ENCODE measurements at places on chromosomes 12 and 14.

DNA sequence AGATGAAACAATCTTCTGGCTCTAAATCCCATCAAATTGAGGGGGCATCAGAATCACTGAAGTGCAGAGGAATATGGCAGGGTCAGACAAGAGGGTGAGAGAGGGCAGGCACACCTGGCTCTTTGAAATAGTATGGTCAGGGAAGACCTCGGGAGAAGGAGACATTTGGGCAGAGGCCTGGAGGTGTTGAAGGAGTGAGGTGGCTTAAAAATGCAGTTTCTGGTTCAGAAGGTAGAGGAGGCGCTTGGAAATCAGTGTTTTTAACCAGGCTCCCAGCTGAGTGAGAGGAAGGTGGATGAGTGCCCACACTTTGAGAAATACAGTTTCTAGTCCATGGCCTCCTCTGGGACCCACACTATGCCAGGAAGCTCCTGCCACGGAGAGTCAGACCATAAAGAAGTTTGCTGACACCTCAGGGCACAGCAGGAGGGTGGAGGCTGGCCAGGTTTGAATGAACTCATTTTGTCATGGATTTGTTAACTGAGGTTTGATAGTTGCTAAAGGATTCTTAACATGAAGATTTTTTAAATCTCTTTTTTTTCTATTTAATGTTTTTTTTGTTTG is 20.1 kb downstream of the NID2 start:
- DNase-seq = no peak

DNA sequence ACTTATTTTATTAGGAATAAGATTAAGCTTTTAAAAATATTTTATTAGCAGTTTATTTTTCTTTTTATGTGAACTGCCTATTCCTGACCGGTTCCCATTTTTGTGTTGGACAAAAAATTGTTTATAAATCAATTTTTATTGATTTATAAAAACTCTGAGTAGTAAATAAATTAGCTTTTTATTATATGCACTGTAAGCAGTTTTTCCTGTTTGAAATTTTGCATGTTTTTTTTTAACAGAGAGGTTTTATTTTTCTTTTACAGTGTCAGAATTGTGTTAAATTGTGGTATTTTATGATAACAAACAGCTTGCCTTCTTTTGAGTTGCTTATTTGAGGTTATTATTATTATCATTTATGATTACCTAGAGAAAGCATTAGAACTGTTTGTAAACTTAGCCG is 68.1 kb downstream of the FOXA1 start:
- no peak for DNase-seq

DNA sequence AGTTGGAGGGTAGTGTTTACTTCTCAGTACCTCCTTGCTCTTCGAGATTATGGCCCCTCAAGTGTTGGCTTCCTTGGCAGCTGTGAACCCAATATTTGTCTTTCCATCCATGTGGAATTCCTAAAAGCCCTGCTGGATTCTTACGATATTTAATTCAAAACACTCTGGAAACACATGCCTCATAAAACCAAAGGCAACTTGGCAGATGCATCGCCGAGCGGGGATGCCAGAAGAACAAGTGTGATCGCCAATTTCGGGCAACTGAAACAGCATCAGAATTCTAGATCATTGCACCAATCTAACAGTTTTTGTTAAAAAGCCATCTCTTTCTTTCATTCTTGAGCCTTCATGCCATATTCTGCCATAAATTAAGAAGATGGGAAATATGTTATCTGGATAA is 934.4 kb downstream of the AACS start:
- no peak for DNase-seq

DNA sequence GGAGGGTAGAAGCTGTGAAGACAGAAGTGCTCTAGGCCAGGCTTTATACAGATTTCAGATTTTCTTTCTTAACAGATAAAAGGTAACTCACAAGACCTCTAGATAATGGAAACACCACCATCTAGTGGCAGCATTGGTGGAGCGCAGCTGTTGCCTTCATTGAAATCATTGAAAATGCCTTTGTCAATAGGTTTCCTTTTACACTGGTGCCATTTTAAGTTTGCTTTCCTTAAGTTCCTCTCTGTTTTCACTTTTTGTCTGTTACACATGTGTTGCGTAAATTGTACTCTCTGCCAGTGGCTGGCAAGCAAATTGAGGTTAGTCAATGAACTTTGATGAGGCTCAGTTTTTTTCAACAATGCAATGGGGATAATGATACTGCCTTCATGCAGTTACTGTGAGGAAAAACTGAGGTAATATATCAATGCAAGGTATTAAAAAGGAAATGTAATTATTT is 31.1 kb downstream of the ALDH1L2 start:
- DNase-seq = peak; percentile 59

DNA sequence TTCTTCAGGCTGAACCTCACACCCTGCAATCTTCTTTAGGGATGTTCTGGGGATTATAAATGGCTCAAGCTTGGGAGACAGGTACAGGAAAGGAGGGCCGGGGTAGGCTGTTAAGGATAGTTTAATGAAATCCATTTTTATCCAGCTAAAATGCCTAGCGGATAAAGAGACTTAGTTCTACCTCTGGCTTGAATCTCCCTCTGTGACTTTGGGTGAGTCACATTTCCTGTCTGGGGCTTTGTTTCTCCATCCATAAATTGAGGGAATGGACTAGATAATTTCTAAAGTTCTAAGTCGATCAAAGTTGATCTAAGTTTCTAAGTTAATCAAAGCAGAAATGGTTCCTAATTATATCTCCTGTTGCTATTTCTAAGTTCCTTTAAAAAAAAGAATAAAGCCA is 319.6 kb upstream of the E2F7 start:
- DNase-seq = no peak

DNA sequence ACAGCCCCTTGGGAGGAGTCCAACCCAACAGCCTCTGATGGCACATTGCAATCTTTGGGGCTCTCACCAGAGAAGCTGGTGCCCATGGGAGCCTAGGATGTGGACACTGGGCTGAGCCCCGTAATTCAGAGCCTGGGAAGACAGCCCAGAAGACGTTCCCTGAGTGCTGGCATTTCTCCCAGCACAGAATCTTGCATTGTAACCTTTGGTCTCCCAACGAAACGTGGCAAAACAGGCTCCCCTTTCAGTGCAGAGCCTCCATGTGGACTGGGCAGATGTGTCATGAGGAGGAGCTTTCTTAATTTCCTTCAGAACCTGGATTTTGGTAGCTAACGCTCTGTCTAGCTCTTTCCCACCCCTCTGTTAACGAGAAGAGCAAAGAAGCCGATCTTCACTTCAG is 26.3 kb downstream of the BATF start:
- DNase-seq = no peak

GRCh38 chr14:51873221-51873893 is 12.9 kb downstream of the GNG2 start:
- DNase-seq = no peak

DNA sequence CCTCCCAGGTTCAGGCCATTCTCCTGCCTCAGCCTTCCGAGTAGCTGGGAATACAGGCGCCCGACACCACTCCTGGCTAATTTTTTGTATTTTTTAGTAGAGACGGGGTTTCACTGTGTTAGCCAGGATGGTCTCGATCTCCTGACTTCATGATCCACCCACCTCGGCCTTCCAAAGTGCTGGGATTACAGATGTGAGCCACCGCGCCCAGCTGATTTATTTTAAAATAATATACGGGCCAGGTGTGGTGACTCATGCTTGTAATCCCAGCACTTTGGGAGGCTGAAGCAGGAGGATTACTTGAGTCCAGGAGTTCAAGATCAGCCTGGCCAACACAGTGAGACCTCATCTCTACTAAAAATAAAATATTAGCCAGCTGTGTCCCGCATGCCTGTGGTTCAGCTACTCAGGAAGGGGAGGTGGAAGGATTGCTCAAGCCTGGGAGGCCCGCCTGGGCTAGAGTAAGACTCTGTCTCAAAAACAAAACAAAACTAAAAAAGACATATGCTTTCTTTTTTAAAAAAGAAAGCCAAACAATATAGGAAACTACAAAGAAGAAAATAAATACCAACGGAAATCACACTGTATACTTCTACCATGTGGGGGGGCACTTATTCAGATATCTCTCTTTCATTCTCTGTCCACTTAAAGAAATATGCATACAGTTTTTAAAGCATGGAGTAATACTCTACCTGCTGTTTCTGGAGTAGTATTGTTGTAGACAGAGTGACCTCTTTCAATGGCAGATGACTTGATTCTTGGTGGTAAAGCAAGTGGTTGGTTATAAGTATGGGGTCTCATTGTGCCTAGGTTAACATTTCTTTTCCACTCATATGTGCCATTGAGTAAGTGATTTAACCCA is 930 bp upstream of the MIA2 start:
- DNase-seq = no peak

DNA sequence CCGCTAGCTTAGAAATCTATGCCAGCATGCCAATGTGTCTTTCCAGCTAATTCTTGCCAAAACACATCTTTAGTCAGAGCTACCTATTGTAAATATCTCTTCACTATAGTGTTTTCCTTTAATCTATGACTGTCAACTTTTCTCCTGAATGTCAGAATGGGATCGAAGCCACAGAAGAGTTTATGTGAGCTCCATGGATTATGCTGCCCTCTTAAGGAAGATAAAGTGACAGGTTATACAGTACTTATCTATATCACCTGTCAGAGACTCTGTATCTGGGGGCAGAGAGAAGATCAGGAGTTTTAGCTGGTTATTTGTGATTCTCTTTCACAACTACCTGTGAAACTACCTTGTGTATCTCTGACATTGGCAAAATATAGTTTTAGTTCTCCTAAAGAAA is 204.3 kb upstream of the SEL1L start:
- DNase-seq = no peak

DNA sequence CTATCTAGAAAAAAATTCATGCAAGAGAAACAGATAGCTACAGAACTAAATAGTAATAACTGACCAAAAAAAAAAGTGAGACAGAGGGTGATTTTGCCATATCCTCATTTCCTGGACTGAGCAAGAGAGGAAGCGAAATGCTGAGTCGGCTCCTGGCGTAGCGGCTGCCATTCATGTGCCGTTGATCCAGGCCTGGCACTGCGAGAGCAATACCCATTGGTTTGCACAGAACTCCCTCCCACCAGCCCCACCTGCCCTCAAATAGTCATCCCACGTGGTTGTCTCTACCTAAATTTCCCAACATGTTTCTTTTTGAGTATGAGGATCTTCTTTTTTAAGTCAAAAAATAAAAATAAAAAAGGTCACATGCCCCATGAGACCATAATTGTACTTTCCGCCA is 9.4 kb upstream of the WNT5B start:
- DNase-seq = no peak

- no peak for DNase-seq
Observed at GRCh38 chr14:85437148-85437547, 92.8 kb upstream of the FLRT2 start.

GRCh38 chr12:68261896-68262295 is 8.5 kb upstream of the IL22 start:
- DNase-seq = no peak

- DNase-seq = no peak
Observed at GRCh38 chr12:32659908-32660440, 19.1 kb upstream of the DNM1L start.

GRCh38 chr12:32589165-32589865 is 89.8 kb upstream of the DNM1L start:
- no peak for DNase-seq

DNA sequence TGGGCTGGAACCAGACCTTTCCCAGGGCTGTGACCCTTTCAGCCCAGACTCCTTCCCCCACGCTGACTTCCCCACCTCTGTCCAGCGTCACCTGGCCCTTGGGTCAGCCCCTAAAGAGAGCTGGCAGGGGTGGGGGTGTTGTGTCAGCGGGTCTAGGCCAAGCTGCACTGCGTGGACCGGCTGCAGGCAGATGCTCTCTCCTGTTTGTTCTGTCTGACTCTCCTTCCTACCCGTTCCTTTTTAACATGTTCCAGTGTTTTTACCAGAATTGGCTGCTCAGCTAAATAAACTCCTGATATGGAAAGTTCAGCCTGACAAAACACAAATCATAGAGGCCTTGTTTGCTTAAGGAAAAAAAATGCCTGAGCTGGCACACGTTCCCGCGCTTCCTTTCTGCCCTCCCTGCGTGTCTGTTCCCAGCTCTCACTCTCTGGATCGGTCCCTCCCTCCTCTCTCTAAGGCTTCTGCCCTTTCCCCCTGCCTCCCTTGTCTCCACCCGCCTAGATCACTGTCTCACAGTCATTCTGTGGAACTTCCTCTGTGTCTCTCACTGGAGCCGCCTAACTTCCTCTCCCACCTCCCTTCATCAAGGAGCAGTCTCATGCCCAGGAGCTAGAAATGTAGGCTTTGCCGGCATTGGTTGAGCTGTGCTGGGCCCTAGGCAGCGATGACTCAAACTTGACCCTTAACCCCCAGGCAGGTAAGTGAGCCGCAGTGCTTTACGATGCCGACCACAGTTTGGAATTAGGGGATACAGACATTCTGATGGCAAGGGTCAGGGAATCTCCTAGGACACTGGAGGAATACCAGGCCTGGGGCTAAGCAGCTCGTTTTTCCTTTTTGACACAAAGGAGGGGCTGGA is 15.5 kb upstream of the MLXIP start:
- DNase-seq = no peak

- no peak for DNase-seq
Observed at GRCh38 chr12:80766897-80767296, 50.2 kb downstream of the MYF5 start.

- no peak for DNase-seq
Observed at GRCh38 chr12:105100998-105101397, 6.5 kb upstream of the WASHC4 start.

Data from HS-27A (cell line).